Activated CD4-positive, alpha-beta T cell treated with anti-CD3 and anti-CD28 coated beads, Interleukin-10, Interleukin-2, amounts not matched to agents 100 ng/mL and 50 ng/mL, durations not matched to agents 16 hours and 8 hours (primary cell): ENCODE measurements at places on chromosomes 1 and 21.
A peak's percentile ranks its signal among the peaks of the same experiment; 100 is the strongest.

GRCh38 chr1:154548028-154548427, 10.4 kb downstream of the UBE2Q1 start:
- DNase-seq = no peak

GRCh38 chr1:233140499-233140898, 155.0 kb downstream of the PCNX2 start:
- no peak for DNase-seq

DNA sequence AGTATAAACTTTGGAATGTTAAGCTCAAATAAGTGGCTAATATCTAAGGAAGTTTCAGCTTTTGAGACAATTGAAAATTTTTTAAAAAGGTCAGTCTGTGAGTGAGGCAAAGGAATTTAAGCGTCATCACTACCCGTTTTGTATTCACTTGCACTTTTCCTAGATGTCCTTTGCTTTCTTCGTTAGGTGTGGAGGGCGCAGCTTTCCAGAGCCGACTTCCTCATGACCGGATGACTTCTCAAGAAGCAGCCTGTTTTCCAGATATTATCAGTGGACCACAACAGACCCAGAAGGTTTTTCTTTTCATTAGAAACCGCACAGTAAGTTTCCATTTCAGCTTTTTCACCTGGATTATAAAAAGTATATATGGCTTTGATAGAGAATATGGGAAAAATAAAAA, 30.9 kb downstream of the KDM1A start:
- DNase-seq = no peak

GRCh38 chr1:89008511-89008910, 14.2 kb downstream of the GBP3 start:
- no peak for DNase-seq

DNA sequence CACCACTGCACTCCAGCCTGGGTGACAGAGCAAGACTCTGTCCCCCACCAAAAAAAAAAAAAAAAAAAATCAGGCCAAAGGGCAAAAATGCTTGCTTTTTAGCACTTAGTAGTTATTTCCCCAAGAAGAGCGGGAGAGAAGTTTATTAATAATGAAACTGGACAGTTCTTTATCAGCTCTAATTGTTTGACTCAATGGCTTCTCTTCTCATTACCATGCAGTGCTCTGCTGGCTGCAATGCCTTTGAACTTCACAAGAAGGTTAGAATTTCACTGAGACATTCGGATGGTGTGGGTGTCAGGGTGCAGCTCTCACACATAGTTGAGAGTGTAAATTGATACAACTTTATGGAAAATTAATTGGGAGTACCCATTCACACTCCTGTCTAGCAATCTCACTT, 63.7 kb downstream of the EDARADD start:
- DNase-seq = peak; percentile 57
